Thoracic aorta (tissue), 2 donors: ENCODE measurements at places on chromosomes 12 and 14. TPM values are rescaled to one million over a fixed set of nuclear protein-coding genes. Genes with fewer than 3 reads are reported as not detected.

Gene ING4
- 21.8 TPM for total RNA-seq

Gene CD9
- total RNA-seq = 300 TPM

Gene AKAP6
- total RNA-seq = 78.9 TPM

Gene FAM181A
- total RNA-seq = not detected

Gene TAOK3
- 59.6 TPM for total RNA-seq

Gene GARIN6
- total RNA-seq = not detected

Gene CDKN3
- total RNA-seq = 3.5 TPM

Gene CCDC38
- not detected for total RNA-seq

Gene SCN8A
- total RNA-seq = 0.54 TPM

Gene TWF1
- total RNA-seq = 108 TPM

Gene DIO2
- total RNA-seq = 46.5 TPM

Gene ADAMTS20
- not detected for total RNA-seq

Gene PTCSC3
- not detected for total RNA-seq

Gene OR4E2
- total RNA-seq = not detected

Gene BDKRB2
- total RNA-seq = 14.3 TPM

Gene KRT86
- total RNA-seq = 9.3 TPM
